Activated T-helper 1 cell treated with anti-CD3 and anti-CD28 coated beads, Interleukin-12 subunit alpha, Interleukin-12 subunit beta, Interleukin-2, Interleukin-4 antibody, amounts not matched to agents 30 ng/mL and 10 ng/mL and 1 ng/mL, durations not matched to agents 14 hours and 24 hours and 36 hours (primary cell): ENCODE measurements at places on chromosomes 1 and 21.

GRCh38 chr1:83854456-83854855 is 144.5 kb downstream of the TTLL7 start:
- DNase-seq = no peak

- DNase-seq = no peak
These were observed 5.6 kb upstream of the TFF3 start for GRCh38 chr21:42320791-42321190.

DNA sequence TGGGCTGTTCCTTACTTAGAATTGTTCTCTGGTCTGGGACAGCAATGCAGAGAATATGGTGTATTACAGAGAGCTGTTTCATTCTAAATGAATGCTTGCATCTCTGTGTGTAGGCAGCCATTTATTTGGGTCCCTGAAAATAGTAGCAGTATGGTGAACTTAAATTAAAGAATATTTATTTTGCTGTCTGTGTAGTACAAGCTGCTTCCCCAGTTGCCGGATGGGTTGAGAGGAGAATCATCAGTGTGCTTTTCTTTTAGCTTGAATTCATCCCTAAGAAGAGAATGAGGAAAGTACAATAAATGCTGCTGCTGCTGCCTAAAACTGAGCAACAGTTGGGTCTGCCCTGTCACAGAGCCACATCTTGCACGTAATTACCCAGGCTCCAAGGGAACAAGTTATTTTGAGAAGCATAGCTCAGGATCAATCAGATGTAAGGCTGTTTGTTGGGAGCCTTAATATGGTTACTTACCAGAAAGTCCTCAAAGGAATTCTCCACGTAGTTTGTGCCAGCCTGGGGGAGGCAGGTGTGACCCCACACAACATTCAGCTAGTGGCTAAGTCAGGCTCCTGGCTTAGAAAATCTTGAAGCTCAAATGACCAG is 16.6 kb downstream of the ACTN2 start:
- no peak for DNase-seq

DNA sequence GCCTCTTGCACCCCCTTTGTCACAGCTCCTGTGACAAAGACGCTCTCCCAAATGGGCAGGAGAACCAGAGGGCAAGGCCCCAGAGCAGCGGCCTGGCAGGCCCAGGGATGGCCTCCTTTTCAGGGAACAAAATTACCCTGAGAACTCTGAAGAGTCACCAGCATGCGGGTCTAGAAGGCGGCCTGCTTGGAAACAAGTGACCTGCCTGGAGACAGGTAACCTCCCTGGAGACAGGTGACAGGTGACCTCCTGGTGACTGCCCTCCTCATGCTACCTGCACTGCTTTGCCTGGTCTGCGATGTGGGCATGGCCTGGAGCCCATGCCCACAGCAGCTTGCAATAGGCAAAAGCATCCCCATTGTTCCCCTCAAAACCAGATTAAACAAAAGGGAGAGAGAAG is 86.5 kb upstream of the ZC3H12A start:
- DNase-seq = no peak

- no peak for DNase-seq
These were observed 3.2 kb downstream of the ID3 start for GRCh38 chr1:23555986-23556634.

DNA sequence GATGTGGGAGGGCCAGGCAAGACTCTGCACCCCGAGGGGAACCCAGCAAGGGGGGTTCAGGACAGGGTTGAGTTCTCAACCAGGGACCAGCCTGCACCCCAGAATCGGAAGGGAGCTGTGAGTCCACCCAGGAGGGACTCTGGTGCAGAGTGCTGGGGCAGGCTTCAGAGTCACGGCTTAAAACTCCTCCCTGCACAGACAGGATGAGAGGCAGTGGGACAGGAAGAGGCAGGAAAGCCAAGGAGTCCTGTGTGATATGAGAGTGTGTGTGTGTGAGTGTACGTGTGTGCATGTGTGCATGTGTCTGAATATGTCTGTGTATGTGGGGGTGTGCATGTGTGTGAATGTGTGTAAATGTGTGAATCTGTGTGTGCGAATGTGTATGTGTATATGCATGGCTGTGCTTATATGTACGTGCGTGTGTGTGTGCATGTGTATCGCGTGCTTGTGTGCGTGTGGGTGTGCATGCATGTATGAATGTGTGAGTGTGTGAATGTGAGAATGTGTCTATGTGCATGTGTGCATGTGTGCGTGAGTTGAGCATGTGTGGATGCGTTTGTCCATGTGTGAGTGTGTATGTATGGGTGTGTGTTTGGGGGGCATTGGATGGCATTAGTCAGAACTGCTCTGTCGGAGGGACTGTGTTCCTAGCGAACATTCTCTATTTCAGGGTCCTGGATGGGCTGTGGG is 52.2 kb downstream of the UMODL1 start:
- DNase-seq = no peak

DNA sequence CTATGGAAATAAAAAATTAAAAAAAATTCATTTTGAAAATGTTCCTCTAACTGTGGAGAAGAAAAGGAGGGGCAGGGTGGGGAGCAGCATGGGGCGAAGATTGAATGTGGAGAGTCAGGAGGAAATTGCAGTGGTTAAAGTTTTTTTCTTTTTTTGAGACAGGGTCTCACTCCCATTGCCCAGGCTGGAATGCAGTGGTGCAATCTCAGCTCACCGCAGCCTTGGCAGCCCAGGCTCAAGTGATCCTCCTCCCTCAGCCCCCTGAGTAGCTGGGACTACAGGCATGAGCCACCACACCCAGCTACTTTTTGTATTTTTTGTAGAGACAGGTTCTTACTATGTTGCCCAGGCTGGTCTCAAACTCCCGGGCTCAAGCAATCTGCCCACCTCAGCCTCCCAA is 67.6 kb downstream of the ADSS2 start:
- no peak for DNase-seq

GRCh38 chr1:223755992-223756775 is 43.8 kb downstream of the CAPN2 start:
- no peak for DNase-seq

DNA sequence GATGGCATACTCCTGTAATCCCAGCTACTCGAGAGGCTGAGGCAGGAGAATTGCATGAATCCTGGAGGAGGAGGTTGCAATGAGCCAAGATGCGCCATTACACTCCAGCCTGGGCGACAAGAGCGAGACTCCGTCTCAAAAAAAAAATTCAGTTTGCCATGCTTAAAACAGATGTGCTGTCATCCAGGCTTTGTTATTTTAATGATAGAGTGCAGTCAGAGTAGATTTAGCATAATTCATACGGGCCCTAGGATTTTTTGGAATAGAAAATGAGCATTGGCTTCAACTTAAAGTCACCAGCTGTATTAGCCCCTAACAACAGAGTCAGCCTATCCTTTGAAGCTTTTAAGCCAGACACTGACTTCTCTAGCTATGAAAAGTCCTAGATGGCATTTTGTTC is 124.6 kb downstream of the RASAL2 start:
- no peak for DNase-seq

- DNase-seq = no peak
These were observed 18.1 kb upstream of the ETS2 start for GRCh38 chr21:38787461-38788274.

DNA sequence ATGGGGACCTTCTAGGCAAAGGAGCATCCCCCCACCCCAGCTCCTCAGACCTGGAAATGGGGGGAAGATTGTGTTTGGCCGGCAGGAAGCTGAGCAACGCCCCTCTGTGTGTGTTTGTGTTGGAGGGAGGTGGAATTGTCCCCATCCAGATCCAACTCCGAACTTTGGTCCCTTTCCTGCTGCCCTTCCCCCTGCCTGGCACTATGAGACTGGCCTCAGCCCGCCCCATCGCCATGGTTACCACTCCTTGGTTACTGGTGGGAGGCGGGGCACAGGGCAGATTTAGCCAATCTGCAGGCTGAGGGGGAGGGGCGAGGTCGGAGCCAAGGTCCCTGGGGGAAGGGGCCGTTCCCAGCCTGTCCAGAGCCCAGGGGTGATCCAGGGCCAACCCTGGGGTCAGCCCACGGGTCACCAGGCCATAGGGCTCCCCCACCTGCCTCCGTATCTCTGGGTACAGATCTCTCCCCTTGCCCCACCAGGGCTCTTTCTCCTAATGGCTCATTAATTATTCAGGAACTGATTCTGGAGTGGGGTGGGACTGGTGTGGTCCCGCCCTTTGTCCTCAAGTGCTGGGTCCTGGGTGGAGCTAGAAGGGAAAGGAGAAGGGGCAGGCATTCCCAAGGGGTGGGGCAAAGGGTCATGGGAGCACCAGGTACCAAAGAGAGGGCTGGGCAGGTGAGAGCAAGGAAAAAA is 15.2 kb downstream of the PTPRF start:
- DNase-seq = no peak

GRCh38 chr1:57058652-57059501 is 93.1 kb upstream of the C8B start:
- DNase-seq = no peak

DNA sequence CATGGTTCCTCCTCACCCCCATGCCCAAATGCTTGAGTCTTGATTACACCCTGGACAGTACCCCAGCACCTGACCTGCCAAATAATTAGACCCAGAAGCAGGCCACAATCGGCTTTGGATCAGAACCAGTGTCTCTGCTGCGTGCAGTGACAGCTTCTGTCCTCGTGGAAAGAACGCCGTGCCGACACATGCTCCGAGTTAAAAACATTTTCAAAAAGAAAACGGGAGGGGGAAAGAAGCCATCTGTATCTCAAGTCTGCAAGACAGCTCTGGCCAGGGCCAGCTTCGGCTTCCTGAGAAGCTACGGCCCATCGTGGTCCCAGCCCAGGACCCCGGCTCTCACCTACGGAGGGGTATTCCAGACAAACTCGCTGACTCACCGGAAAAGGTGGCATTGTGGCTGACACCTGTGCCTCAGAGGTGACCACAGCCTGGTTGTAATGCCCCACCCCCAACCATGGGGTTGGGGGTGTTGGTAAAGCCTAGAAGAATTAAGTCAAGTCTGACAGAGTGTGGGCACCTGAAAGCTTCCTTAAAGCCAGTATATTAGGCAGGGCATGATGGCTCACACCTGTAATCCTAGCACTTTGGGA is 25.8 kb downstream of the SSBP3 start:
- no peak for DNase-seq

DNA sequence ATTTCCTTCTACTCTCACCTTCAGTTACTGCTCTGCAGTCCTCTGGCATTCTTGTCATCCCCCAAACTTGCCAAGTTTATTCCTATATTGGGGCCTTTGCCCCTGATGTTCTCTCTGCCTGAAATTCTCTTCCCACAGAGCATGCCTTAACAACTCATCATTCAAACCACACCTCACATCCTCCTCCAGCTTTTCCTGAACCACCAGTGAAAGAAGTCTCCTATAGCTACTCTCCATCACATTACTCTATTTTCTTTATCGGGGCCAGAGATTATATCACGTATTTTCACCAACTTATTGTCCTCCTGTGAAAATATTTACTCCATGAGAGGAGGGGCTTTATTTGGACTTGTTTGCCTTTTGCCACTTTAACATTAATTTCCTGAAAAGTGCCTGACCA is 32.1 kb downstream of the EXTL2 start:
- no peak for DNase-seq

DNA sequence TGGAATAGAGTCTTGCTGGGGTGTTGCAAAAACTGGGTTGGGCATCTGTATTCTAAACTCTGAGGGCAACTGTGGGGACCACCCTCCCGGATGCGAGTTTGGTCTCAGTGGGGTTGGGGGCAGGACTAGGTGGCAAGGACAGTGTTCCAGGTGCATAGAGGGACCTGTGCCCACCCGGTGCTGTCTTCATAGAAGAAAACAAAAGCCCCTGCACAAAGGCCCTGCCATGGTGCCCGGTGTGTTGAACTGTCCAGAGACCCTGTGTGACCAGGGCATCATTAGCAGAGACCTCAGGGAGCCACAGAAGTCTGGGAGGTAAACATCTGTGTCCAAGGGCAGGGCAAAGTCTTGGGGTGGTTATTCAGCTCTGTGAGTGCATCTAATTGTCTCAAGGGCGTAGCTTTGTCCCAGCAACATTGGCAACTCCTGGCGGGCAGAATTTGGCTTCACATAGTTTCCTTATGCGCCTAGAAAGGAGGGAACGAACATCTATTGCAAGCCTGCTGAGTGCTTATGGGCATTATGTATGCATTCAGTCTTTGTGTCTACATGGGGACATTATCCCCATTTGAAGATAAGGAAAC is 72.2 kb upstream of the IFFO2 start:
- DNase-seq = no peak

DNA sequence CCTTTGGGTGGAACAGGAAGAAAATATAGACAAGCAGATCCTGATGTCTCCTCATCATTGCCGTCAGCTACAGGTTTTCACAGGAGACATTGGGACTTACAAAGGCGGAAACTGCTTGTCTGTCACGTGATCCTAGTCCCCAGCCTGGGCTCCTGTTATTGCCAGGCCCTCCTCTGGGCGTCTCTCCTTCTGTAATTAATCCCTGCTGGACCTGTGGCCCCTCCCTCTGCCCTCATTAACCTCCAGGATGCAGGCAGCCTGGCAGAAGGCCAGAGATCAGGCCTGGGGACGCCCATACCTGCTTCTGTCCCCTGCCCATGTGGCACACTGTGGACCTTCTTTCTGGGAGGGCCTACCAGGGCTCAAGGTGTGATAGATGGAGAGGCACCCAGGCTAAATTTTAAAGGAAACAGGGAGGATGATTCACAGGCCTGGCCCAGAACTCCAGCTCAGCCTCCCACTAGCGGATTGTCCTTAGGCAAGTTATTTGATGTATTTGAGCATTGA is 2.4 kb downstream of the S100A5 start:
- DNase-seq = no peak

GRCh38 chr1:184622136-184622823 is 132.4 kb downstream of the EDEM3 start:
- DNase-seq = no peak

DNA sequence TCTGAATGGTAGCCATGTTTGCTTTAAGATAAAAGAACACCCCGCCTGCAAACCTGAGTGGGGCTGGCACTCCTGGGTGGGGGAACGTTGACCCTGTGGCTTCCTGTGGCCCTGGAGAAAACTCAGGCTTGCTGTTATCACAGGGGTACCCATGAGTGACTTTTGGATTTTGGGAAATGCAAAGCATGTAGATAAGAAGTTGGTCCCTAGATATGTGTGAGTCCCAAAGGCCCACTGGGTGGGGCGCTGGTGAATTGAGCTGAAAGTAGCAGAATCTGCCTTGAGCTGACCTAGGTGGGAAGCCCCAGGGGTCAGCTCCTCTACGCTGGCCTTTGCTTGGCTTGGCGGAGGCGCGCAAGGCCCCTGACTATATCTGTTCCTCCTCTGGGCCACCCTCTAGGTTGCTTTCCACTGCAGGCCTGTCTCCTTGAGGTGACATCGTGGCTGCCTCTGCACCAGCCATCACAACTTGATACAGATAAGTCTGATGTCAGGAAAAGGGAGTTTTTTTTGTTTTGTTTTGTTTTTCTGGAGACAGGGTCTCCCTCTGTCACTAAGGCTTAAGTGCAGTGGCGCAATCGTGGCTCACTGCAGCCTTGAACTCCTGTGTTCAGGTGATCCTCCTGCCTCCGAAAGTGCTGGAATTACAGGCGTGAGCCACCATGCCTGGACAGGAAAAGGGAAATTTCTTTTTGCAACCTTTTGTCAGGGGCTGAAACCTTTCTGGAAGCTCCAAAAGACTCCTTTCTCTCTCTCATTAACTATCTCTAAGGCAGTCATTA is 72.2 kb downstream of the AGPAT3 start:
- no peak for DNase-seq
